GF-D8 (cell line): ENCODE measurements at places on chromosomes 7 and 10.
A peak's percentile ranks its signal among the peaks of the same experiment; 100 is the strongest.

GRCh38 chr10:44908066-44908749 lies 2.9 kb upstream of the TMEM72 start:
- DNase-seq, result peak; percentile 64

DNA sequence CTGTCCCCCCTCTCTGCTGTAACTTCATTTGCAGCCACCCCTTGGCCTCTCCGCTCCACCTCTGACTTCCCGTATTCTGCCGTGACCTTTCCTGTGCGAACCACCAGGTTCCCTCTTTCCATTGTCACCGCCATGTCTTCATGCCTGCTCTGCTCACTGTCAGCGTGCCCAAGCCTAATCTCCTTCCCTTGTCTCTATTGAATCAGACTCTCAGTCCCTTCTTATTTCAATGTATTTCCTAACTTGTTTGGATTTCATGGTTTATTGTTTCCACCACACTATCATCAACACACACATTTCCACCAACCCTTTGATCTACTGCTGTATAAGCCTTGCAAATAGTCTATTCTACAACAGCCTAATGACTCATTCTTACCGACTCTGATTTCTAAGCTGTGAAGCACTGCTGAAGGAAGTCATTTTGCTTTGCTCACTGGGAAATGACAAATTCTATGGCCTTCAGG lies 30.0 kb upstream of the INHBA start:
- DNase-seq, result no peak

DNA sequence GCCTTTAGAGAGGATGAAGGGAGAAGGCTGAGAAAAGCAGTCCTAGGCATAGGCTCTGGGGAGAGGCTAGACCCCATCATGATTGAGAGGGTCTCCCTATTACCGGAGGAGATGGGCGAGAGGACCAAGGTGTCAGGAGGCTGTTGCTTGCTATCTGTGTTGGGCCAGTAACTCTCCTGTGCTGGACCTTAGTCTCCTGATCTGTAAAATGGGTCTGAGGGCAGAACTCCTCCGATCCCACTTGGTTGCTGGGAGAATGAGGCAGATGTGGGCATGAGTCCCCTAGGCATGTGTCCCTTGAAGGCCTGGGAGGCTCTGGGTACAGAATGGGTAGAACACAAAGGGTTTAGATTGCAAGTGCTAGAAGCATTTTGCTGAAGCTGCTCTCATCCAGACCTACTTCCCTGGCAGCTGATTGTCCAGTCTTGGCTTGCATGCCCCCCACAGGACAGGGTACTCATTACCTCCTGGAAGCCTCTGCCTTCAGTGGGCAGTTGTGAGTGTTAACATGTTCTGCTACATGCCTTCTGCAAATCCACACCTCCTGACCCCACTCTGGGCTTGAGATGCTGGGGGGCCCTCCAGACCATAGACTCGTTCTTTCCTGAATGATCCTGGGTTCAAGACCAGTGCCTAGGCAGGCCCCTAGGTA lies 4.4 kb downstream of the ZMIZ1 start:
- DNase-seq, result no peak

GRCh38 chr7:12287901-12288300 lies 76.8 kb downstream of the TMEM106B start:
- DNase-seq, result no peak

DNA sequence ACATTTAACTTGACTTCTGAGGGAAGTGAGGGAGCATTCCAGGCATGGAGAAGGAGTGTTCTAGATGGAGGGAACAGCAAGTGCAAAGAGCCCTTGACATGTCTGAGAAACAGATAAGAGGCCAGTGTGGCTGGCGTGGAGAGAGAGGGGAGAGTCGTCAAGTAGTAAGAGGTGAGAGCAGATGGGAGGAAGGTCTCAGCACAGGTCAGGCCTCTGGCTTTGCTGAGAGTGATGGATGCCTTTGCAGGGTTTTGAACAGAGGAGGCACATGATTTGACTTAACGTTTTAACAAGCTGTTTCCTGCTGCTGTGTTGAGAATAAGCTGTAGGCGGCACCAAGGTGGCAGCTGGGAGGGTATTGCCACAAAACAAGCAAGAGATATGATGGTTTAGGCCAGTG lies 97.2 kb downstream of the KAT6B start:
- no peak for DNase-seq

DNA sequence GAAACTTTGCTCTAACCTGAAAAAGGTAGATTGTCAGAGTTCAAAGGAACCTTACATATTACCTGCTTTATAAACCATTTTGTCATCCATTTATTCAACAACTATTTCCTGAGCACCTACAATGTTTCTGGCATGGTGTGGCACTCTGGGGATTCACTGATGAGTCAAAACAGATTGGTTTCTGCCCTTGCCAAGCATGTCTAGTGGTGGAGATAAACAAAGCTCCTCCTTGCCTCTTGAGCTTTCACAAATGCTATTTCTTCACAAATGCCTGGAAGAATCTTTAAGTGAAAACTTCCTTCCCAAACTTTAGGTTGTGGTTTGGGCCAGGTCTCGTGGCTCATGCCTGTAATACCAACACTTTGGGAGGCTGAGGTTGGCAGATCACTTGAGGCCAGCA lies 85.1 kb upstream of the RELN start:
- DNase-seq, result no peak

DNA sequence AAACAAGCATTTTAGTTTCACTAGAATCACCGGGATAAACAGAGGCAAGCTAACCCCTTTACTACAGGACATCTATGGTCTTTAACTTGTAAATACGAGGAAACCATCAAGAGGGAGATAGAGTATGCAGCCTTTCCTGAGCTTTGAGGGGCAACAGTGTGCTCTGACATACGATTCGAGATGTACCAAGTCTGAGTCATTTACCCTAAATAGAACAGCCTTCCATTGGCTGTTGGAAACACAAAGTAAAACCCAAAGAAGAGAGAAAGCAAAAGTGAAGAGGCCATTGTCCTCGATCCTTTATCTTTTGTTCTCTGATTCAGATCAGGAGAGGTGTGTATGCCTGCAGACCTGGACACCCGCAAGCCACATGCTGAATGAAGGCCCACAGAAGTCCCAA lies 289.5 kb downstream of the KCNMA1 start:
- DNase-seq, result no peak

GRCh38 chr10:126390324-126390723 lies 2.0 kb upstream of the ADAM12 start:
- no peak for DNase-seq

DNA sequence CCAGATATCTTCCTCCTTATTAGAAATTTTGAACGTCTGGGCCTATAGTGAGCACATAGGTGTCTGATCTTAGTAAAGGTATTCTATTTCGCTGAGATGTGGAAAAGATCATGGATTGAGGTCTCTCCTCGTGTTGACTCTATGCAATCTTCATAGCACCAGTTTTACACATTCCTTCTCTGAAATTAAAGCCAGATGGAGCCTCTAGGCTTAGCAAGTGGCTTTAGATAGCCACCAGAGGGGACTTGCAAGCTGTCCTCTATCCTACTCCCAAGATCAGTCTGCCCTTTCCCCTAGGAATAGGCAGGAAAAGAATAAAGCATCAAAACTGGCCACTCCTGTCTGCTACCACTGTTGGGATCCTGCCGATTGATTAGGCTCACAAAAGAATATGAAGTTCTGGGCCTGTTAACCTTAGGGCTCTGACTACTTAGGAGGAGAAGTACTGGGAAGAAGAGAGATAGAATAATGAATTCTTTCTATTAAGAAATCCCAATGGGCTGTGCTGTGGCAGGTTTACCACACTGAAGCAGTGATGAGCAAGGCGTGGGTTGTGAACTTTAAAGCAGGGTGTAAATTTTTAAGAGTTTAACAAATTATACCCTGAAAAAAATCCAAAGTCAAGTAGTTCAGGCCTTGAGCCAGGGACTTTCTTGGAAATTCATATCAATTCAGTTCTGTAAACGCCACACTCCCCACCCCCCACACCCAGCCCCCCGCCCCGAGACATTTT lies 2.2 kb upstream of the STRIP2 start:
- no peak for DNase-seq

DNA sequence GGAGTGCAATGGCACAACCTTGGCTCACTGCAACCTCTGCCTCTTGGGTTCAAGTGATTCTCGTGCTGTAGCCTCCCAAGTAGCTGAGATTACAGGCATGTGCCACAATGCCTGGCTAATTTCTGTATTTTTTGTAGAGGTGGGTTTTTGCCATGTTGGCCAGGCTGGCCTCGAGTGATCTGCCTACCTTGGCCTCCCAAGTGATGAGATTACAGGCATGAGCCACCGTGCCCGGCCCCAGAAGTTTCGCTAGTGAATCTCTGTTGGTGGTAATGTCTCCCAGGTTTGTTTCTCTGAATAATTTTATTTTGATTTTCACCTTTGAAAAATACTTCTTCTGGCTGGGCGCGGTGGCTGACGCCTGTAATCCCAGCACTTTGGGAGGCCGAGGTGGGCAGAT lies 58.8 kb downstream of the ABRAXAS2 start:
- DNase-seq, result no peak

GRCh38 chr7:11607686-11608085 lies 224.3 kb downstream of the THSD7A start:
- DNase-seq, result no peak

DNA sequence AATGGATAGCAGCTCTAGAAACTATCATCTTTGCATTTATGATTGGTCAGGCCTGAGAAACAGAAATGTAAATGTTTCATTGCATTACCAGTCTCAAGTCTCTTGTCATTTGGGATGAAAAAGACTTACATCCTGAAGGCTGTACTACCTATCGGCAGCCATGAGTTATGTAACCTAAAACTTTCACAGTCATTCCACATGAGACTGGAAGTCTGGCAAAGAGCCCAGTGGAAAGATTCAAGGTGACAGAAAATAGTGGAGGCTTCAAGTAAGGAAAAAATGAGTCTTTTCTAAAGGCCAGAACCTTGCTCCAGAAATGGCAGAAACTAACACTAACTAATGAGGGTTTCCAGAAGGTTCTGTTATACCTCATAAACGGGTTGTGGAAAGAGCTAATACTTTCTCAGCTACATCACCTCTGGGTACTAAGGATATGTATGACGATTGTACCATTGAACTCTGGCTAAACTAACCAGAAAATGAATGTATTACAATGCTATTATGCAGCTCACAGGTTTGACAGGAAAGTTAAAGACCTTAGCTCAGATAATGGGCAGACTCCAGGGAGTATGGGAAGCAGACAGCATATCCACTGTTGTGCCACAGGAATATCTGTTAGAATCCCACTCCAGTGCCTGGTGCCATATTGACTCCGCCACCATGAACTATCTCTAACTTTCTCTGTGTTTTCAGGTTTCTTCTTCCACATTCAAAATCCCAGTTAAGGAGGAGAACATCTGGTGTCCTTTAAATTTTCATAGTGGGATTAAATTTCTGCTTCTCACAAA lies 41.7 kb upstream of the DYNC1I1 start:
- DNase-seq, result no peak

DNA sequence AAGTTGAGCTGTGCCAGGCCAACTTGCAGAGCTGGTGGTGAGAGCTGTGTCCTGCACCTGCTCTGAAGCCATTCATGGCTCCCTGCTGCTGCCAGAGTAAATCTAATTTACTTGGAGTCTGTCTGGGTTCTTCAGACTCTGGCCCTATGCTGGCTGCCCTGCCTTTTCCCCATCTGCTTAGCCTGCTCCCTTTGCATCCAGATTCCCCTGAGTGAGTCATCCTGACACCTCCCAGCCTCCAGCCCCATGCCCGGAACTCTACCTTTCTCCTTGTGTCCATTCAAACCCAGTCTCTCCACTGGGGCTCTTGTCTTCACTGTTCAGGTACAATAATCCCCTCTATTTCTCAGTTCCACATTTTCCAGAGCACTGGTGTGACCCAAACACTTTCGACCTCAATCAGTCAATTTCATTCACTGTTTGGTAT lies 434.4 kb upstream of the ZMIZ1 start:
- no peak for DNase-seq

DNA sequence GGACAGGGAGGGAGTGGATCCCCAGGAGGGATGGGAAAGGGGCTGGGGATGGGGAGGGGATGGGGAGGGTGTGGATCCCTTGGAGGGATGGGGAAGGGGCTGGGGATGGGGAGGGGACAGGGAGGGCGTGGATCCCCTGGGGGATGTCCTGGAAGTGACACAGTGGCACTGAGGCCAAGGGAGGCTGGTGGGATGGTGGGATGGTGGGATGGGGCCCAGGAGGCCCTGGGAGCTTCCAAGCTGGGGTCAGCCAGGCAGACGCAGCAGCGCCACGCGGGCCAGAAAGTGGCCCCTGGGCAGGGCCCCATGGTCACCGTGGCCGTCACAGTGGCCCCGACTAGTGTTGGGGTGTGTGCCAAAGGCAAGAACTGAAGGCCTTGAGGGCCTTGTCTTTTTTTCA lies 67.8 kb downstream of the INPP5A start:
- DNase-seq, result no peak

DNA sequence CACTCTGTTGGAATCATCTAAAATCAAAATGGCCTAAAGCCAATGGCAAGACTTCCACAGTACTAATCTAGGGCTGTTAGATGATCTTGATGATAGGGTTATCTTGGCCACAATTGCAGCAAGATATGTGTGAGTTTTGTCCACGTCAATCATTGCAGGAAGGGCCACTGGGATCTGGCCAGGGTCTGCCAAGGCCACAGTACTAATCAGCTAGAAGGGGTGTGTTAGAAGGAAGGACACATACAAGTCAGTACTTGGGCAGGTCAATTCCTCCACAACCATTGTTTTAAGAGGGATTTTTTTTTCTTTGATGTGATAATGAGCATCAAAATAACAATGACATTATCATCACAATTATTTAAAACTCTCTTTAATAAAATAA lies 1.6 kb downstream of the LMOD2 start:
- no peak for DNase-seq

DNA sequence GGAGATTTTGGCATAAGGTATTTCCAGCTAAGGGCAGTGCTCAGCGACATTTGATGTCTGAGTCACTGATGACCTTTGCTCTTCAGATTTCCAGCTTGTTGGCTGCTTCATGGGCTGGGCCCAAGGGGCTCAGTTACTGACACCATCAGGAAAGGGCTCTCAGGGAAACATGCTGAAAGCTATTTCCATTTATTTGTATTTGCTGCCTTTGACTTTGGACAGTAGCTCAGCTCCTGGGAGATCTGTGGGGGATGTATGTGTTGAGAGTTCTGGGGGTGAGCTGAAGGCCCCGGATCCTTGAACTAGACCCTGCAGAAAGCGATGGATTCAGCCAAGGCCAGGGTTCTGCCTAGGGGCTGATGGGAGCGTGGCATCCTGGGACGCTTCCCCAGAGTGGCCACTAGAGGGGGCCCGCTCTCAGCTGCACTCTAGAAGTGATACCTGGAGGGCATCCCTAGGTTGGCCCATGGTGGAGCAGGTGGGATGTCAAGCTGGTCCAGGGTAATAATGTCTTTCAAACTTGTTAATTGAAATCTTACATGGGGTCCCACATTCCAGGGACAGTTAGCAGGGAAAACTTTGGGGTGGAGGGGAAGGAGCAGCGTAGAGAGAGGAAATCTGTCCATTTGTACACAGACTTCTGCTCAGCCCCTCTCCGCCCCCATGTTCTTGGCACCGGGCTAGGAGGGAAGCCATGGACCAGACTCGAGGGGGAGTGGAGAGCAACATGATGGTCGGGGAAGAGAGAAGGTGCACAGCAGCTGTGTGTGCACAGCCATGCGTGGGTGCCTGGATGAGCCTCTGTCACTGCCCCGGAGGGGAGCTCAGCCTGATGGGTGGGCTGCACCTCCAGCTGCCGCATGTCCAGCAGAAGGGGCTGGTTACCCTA lies 3.0 kb upstream of the BTBD16 start:
- no peak for DNase-seq

GRCh38 chr7:137266764-137267163 lies 76.8 kb downstream of the PTN start:
- no peak for DNase-seq

- no peak for DNase-seq
These were observed 14.1 kb downstream of the MICU1 start for GRCh38 chr10:72611783-72612182.
